ENCODE measurements at places on chromosomes 5 and 9. TPM values are rescaled to one million over a fixed set of nuclear protein-coding genes. Genes with fewer than 3 reads are reported as not detected.
A peak's percentile ranks its signal among the peaks of the same experiment; 100 is the strongest.

DNA sequence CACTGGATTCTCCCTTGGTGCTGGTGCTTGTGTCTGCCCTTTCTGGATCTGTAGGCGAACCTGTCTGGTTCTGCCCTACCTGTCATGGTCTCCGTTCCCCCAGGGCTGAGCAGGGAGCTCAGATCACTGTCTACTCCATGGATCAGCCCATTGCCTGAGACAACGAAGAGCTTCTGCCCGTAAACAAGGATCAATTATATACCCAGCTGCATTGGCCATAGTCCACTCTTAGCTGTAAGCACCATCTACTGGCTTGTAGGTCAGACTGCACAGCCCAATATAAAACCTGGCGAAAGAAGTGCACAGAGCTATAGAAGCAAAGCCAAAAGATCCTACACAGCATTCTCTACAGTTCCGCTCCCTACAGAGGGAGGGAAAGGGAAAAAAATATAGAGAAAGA lies 181.5 kb upstream of the RPS23 start:
- no peak for DNase-seq

DNA sequence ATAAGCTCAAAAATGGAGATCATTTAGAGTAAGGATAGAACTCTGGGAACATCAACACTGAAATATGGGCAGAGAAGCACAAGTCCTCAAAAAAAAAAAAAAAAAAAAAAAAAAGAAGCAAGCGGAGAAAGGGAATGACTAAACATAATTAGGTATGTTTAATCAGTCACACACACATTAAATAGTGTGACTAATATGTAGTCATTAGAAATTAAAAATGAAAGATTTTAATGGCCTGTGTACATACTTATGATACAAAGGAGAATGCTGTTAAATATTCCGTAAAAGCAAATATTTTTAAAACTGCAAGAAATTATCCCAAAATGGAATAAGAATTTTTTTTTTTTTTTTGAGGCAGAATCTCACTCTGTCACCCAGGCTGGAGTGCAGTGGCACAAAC lies 10.5 kb downstream of the LPAR1 start:
- DNase-seq = no peak

DNA sequence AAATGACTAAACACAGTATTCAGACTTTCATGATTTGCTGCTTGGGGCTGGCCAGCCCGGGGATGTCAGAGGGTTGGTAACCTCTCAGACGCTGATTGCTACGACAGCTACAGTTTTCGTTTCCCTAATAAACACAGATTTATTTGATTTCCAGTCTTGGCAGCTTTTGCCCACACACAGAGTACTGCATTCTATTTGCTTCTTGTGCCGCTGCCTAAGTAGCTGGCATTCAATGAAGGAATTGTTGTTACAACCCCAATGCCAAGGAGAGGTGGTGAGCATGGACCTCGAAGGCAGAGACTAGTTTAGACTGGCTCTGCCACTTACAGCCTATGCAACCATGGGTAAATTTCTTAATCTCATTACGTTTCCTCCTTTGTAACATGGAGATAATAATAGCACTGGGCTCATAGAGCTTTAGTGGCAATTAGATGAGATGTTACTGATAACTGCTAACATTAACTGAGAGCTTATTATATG lies 247.1 kb upstream of the PANK3 start:
- no peak for DNase-seq

DNA sequence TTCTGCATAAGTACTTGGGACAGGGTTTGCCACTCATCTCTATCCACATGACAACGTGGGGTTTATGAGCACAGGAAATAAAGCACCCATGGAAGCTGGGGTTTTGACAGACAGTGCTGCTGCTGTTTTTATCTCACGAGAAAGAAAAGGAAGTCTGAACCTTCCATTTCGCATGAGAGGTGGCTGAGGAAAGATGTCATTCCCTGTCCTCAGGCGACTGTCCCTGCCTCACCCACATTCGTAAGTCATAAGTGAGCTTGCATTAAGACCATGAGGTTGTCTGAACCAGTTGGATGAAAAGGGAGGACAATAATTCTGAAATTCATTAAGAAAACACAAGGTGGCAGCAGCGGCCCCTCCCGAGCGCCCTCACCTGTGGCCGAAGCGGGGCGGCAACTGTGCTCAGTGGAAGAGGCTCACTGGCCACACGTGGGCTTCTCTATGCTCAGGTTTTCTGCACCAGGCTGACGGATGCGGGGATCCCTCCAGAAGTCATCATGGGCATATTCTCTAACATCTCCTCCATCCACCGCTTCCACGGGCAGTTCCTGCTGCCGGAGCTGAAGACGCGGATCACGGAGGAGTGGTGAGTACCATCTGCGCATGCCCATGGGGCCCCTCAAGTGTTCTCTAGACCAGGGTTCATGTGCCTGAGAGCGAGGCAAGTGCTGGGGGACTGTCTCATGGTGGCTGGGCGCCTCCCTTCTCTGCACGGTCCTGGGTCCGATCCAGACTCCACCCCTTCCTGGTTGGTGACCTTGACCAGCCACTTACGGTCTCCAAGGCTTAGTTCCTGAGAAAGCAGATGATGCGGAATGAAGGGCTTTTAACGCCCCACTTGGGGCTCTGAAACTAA lies 54.7 kb upstream of the SUSD3 start:
- DNase-seq = peak; percentile 33

DNA sequence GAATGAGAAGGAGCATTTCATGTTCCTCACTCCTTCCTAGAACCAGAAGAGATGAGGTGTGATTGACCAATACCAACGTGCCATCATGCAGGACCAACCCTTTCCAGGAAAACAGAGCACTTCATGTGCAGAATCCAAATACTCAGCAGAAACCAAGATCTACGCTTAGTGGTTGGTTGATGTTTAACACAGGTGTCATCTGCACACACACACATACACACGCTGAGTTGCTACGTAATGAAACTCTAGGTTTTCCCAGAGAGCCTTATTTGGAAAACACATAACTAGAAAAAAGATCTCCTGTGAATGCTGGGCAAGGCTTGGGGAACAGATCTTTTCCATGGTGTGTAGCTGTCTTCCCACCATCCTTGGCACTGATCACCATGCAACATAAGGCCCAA lies 21.1 kb upstream of the ZNF622 start:
- DNase-seq = no peak

DNA sequence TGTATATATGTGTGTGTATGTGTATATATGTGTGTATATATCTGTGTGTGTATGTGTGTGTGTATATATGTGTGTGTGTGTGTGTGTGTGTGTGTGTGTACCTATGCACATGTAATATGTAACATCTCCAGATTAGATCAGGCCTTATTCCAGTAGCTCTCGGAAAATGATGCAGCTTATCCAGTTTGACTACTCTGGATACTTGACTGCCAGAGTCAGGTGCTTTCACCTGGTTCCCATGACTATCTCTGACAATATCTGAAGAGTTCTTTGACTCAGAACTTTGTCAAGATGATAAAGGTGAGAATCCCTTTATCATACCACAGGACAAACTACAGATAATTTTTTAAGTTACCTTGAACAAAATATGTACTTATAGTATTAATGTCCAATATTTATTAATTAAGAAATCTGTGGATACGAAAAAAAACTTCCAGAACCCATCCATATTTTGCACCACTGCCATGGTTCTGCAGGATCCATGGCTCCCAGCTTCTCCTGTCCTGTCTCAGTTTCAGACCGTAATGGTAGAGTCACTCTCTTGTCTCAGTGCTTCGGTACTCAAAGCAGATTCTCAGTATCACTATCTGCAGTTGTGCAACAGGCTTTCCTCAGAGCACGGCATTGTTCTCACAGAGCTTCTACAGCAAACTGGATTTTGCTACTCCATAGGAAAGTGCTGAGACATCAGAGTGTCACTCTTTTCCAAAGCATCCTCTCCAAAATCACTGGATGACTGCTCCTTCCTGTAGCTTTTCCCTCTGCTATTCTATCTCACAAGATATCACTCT lies 164.4 kb upstream of the SLC12A2 start:
- no peak for DNase-seq

DNA sequence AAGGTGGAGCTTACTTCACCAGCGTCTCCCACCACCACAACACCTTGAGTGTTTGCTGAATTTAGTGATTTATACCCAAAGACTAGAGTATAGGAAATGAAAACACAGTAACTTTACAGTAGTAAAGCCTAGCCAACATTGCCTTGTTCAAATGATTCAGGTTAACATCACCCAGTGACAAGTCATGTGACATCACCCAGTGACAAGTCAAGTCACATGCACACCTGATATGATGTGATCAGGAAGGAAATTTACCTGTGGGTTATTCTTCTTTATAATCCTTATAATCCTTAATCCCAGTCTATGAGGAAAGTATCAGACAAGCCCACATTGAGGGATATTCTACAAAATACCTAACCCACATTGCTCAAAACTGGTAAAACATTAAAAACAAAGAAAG lies 545.6 kb upstream of the MEF2C start:
- DNase-seq = no peak

DNA sequence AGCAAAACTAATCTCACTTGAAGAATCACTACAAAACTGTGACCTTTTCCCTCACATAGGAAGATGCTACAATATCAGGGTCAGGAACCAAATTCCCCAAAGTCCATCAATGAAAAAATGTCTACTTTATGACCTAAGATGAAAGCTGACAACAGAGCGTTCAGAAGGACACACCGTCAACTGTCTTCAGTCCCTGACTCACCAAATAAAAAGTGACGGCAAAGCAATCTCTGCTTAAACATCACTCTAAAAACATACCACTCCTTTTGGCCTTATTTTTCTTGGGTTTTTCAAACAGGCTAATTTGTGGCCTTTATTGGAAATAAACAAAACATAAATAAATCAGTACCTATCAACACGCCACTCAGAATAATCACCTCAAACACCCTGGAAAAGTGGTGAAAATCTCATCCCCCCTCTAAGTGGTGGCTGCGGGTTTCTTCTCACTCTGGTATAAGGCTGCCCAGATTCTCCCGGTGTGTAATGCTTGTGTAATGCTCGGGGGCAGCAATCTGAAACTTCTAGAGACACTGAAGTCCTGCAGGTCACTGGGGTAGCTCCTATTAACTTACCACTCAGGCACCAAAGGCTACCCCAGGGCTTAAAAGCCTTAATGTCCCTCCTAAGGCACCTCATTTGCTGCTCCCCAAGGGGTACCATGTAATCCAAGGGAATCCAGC lies 29.5 kb downstream of the SEMA4D start:
- no peak for DNase-seq

GRCh38 chr5:56783261-56783660 lies 32.1 kb upstream of the MAP3K1 start:
- DNase-seq = no peak

ANKRD55 gene
- 0.18 TPM for total RNA-seq

DMRT2 gene
- 0.45 TPM for total RNA-seq

FOXD4L4 gene
- total RNA-seq = 0.38 TPM

DMGDH gene
- total RNA-seq = 1.2 TPM

NTRK2 gene
- total RNA-seq = 63.4 TPM

Measured in mesothelial cell of epicardium (in vitro differentiated cells).